IMR-90 (cell line): ENCODE measurements at places on chromosomes 6 and 20. TPM values are rescaled to one million over a fixed set of nuclear protein-coding genes. Genes with fewer than 3 reads are reported as not detected.

Gene SNAI1
- total RNA-seq = 0.54 and 0.83 TPM in 2 replicates

Gene CRISP2
- total RNA-seq = not detected in 2 replicates

Gene POFUT1
- 23.1 and 25.5 TPM in 2 replicates for total RNA-seq

Gene SIM1
- total RNA-seq = not detected in 2 replicates

Gene OR2H1
- not detected in 2 replicates for total RNA-seq

Gene MUC22
- total RNA-seq = not detected in 2 replicates

Gene CYB5R4
- total RNA-seq = 4.7 and 6.1 TPM in 2 replicates

Gene RFX6
- not detected in 2 replicates for total RNA-seq

Gene ULBP1
- 0.18 and 0.56 TPM in 2 replicates for total RNA-seq

Gene PRR18
- not detected in 2 replicates for total RNA-seq

Gene LST1
- not detected in 2 replicates for total RNA-seq
